Stimulated activated CD4-positive, alpha-beta T cell treated with anti-CD3 and anti-CD28 coated beads, Interleukin-15, amount 100 ng/mL, for 24 hours (primary cell): ENCODE measurements at places on chromosomes 4 and X.

DNA sequence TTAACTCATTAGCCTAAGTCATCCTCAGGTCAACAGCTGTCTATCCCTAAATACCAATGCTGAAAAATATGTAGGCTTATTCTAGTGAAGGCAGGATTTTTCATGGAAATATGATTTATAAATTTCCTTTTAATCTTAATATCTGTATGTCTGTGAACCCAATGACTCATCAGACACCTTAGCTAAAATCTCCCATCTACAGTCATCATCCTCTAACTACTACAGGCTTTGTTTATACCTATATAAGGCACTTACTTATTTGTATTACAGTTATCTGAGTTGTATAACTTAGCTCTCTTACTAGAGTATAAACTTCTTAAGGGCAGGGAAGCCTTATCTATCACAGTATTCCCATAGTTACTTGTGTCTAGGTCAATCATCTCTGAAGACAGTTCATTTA lies 24.2 kb downstream of the AMMECR1 start:
- no peak for DNase-seq

DNA sequence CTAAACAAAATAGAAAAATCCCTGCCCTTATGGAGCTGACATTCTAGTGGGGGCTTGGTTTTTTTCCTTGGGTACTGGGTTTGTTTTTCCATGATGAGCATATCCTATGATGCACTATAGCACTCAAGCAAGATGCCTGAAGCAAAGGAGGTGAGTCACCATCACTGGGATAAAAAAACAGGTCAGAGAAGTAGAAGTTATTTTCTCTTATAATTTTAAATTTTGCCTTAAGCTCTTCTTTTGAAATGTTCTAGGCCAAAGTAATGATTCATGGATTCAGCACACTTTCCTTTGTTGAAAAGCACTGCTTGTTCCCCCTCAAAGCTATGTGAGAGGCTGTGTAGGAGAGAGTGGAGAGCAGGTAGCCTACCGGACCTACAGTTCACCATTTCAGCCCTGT lies 15.2 kb upstream of the CXCL2 start:
- DNase-seq, result no peak

GRCh38 chr4:98828801-98829200 lies 100.1 kb downstream of the EIF4E start:
- peak; percentile 34 for DNase-seq

GRCh38 chrX:107465932-107466620 lies 16.6 kb downstream of the FRMPD3 start:
- DNase-seq, result no peak

DNA sequence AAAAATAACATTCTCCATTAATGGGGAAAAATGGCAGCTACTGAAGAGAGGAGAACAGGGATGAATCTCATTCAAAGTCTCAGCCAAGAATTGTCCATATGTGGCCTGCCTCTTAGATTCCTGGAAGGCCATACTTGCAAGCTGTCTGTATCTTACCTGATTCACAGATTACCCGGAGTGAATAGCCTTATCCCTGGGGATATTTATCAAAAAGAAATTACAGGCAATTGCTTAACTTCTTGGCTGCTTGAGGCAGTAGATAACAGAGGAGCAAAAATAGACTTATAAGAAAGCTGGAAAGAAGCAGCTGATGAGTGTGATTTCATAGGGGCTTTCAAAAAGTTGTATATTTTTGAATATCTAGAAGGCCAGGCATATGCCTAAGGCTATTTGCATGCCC lies 68.8 kb upstream of the PPP1R2C start:
- DNase-seq, result no peak

DNA sequence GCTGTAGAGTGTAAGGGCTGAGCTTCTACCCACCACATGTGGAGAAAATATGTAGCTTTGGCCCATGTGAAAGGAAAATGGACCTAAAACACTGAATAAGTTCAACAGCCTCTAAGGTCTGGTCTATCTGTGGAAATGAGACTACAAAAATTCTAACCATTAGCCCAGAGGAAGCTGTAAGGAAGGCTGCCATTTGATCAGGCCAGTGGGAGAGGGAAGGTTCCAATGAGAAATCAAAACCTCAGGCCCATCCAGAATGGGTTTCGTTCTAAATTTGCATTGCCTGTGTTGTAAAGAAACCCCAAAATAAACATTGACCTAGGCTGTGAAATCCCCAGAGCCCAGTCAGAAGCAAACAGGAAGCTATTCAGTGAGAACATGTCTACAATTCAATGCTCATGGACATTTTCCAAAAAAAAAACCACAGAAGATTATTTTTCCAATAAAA lies 320.4 kb upstream of the SLC7A11 start:
- DNase-seq, result no peak

DNA sequence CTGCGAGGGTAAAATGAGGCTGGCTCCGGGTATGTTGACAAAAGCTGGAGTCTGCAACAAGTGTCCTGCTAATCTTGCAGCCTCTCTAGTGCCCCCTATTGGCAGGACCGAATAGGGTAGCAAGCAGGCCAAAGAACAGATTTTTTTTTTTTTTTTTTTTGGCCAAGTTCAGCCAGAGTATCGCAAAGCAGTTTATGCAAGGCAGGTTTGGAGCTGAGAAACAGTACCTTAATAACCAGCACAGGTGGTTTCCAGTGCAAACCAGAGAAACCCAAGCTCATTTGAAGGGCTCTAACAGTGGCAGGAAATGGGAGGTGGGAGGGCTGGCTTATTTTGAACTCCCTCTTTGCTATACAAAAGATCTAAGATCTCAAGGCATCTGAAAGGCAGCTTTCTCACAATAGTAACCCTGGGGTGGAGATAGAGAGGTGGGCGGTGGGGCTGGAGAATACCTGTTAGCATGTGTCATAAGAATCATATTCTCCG lies 38.2 kb upstream of the OCIAD2 start:
- DNase-seq, result peak; percentile 69

DNA sequence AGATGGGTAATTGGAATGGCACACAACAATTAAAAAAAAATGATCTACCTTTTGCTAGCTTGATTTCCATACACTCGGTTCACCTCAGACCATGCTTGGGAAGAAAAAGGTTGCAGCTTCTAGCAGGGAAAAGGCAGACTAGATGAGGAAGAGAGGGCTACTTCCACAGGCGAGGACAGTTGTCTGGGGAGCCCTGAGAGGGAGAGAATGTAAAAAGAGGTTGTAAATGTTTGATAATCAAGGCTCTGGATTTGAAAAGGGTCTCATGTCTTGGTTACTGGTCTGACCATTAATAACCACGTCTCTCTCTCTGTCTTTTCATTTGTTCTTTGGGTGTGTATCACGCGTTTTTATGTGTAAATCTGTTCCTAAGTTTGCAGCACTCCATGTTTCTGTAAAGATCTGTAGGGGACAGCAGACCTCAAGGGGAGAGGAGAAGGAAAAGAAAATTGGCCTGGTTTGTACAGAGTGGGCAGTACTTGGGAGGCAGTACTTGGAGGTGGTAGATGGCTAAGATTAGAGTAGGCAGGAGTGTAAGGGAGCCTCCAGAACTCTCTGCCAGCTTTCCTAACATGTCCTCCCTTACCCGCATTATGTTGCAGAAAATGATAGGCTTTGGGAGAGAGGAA lies 750 bp downstream of the ARMCX5 start:
- no peak for DNase-seq

DNA sequence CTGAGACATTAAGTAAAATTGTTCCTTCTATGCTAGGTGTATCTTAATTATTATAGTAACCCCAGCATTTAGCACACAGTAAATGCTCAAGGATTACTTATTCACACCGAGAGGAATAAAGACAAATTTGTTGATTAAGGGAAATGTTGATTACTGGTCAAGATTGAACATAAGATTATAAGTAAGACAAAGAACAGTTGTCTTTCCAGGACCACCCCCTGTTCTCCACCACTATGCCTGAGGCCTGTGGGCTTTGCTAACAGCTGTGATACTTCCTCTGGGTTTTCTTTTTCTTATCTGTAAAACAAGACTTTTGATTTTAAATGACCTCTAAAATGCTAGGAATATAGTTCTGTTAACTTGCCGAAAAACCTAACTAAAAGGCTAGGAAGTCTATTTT lies 128.0 kb downstream of the DCLK2 start:
- DNase-seq, result no peak

DNA sequence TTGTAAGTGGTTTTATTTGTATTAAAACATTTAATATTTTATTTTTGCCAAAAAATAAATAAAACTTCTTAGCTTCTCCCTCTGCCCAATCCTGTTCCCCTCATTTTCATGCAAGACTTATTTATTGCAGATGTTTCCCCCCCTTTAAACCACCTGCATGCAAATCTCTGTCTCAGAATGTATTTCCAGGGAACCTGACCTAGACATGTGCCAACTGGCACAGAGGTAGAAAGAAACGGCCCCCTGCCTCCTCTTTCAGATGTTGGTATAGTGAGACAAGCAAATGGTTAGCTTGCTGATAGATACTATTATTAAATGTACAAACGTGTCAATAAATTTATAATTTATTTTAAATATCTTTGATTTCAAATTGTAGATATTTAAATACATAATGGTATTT lies 47.1 kb downstream of the KLF3 start:
- no peak for DNase-seq

DNA sequence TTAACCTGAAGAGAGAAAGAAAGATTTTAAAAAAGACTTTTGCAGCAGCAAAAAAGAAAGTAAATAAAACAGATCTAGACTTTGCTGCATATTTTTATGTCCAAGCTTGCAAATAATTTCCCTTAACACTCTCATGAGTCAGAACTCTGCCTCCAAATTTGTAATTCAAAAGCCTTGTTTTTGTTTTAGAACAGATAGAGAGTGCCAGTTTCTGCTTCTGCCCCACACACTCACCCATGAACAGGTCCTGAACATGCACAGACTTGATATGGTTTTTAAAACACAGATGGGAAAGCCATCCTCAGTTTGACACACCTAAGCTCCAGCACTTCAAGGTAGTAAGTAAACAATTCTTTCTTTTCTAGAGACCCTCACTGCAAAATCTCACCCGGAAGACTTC lies 39.7 kb upstream of the VCX3B start:
- DNase-seq, result no peak

GRCh38 chr4:73589887-73590801 lies 30.1 kb downstream of the RASSF6 start:
- no peak for DNase-seq

- DNase-seq, result no peak
These were observed 50.9 kb downstream of the UCHL1 start for GRCh38 chr4:41307638-41308037.

DNA sequence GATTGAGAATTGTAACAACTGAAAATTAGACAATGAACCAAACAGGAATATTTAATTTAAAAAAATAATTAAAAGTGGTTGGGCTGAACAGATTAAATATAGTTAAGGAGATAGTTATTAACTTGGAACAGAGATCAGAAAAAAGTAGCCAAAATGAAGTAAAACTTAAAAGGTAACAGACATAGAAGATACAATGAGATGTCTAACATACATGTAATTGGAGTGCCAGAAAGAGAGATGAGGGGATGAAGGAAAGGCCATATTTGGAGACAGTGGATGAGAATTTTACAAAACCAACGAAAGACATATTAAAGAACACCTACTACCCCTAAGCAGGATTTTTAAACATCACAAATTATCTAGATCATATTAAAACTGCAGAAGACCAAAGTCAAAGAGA lies 8.0 kb downstream of the TBC1D9 start:
- DNase-seq, result no peak

GRCh38 chr4:88807499-88807898 lies 109.9 kb upstream of the NAP1L5 start:
- DNase-seq, result no peak

DNA sequence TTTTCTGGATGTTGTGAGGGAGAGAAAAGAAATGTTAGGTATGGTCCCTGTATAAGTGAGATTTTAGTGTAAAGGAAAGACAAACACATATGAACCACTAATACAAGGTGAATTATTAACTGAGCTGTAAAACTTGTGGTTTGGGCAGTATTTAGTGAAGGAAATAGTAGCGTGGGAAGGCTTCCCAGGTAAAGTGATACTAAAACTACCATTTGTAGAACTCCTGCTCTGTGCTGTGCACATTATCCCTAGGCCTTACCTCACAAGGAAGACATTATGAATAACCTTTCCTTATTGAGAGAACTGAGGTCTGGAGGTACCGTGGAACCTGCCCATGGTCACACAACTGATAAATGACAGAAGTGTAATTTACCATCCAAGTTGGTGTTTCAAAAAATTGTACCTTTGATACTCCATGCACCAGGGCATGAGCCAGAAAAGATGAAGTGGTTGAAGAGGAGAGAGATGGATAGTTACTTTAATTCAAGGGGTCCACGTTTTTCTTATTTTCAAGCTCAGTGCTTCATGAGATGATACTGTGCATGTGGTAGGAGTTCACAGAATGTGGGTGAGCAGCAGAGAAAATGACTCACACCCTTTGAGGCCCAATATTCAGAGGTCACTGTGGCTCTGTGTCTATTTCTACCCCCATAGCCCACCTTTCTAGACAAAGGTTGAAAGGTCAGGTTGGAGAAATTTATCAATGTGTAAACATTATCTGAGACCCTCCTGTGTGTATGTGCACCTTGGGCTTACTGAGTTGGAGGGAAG lies 2.6 kb upstream of the VSIG4 start:
- DNase-seq, result no peak

DNA sequence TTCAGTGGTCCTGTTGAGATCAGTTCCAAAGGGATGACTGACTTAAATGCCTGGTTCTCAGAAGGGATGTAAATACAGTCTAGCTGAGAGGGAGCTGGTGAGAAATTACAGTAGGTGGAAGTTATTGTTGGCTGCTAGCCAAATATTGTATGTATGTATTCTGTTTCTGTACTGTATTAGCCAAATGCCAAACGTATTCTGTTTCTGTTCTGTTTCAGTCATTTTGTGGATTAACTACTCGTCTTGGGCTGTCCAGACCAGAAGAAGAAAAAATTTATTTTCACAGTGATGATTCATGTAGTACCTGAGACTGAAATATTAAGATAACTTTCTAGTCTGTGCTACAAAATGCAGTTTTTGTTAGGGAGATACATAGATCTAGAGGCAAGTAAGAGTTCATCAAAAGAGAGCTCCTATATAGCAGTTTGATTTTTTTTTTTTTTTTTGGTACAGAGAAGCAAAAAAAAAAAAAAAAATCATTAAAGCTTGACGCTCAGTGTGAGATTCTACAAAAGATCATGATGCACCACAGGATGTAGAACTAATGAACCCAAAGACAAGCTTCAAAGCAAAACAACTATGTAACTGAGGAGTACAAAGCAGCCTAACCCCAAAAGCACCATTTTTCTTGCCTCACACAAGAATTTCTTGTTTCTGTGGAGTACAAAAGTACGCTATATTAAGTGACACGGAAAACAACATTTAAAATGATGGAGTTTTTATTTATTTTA lies 54.8 kb downstream of the CASP6 start:
- DNase-seq, result no peak
